Esophagus mucosa (tissue), 1 donor: ENCODE measurements at places on chromosomes 7 and 10. TPM values are rescaled to one million over a fixed set of nuclear protein-coding genes. Genes with fewer than 3 reads are reported as not detected.

- peak; percentile 18 for ATAC-seq
Observed at GRCh38 chr10:42933448-42934340, 143.2 kb upstream of the RET start.

Gene OR2A5
- not detected for total RNA-seq

DNA sequence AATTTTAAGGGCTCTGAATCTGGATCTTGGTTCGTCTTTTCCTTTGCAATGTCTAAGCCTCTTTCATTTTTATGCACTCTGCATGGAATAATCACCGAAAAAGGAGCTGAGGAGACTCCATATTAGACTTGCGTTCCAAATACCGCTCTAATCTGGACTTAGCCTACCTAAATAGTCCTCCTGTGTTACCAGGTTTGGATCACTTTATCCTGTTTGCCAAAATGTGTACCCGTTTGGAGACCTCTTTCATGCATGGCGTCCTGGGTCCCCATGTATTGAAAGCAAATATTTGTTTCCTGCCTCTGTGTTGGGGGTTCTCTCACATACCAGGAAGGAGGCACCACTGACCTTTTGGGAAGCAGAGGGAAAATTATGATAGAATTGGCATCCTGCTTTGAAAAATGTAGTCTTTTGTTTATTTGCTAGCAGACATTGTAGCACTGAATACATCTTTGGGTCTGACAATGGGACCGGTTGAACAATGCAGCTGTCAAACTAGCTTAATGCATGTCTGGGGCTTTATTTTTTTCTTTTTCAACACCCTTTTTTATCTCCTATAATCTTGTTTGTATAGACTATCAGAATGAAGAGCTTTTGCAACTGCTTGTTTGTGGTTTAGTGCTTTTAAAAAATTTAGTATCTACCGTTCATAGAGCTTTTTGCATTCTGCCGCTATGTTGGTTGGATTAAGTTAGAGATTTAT lies 11.8 kb upstream of the CELF2 start:
- no peak for ATAC-seq

- ATAC-seq: no peak
Observed at GRCh38 chr10:98795467-98795866, 348.7 kb upstream of the HPS1 start.

GRCh38 chr7:30776971-30777370 lies 5.8 kb downstream of the MINDY4 start:
- ATAC-seq: no peak

GRCh38 chr7:19248681-19249080 lies 103.5 kb upstream of the FERD3L start:
- ATAC-seq: no peak

Gene GPR26
- total RNA-seq: not detected

DNA sequence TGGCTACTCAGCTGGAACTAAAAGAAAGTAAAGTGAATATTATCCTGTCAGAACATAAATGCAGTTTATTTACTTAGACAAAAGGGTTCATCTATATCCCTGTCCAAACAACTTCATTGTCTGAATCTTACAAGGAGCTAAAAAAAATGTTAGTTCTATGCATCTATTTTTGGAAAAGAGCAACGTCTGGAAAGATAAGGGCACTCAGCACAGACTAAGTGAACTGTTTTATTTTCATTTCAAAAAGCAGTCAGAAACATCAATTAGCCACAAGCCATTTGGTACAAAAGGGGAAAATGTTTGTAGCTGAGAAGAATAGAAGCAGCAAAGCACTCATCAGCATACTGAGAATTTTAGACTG lies 245.5 kb downstream of the FOXP2 start:
- ATAC-seq: no peak

- ATAC-seq: no peak
Observed at GRCh38 chr7:12609561-12609960, 39.0 kb downstream of the SCIN start.

Gene ADCYAP1R1
- 0.12 TPM for total RNA-seq

DNA sequence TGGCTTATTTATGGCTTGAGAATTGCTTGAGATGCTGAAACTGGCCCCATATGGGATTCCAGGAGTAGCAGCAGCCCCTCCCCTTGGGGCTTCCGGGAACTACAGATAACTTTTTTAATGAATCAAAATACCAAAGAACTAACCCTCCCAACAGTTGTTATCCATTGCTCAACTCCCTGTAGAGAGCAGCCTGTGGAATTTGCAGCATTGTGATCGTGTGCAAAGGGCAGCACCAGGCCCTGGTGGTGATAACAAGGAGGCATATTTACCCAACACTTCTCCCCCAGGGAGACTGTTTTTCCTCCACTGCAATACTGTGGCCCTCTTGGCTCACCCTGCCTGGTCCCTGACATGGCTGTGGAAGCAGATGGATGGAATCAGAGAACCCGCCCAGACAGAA lies 196.2 kb downstream of the PLXNA4 start:
- ATAC-seq: no peak

DNA sequence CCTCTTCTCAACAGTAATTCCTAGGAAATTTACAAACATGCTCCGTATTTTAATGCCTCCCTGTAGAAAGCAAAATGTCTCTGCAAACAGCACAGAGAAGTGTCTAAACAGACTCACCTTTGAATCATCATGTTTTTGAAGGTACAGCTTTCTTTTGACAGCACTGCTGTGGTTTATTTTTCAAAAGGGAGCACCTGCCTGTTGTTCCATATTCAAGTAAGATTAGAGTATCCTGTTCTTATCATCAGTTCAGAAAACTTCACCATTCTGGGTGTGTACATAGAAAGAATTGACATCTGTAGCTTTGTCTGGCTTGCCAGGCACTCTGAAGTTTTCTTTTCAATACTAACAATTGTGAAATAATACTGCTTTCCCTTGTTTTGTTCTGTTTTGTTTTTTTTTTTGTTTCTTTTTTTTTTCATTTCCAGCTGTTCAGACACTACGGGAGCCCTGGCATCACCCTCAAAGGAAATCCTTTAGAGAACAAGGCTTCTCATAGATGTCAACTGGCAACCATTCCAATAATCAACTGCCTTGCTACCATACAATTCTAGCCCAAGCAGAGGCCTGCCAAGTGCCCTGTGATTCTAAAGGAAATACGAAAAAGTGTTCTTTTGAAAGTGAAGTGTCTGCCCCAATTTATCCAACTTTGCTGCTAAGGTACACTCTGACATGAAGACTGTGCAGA lies 275.9 kb downstream of the PRPF18 start:
- no peak for ATAC-seq

GRCh38 chr7:42227541-42227935 lies 9.5 kb downstream of the GLI3 start:
- ATAC-seq: no peak

- ATAC-seq: no peak
Observed at GRCh38 chr7:106693677-106694353, 32.9 kb upstream of the CCDC71L start.

DNA sequence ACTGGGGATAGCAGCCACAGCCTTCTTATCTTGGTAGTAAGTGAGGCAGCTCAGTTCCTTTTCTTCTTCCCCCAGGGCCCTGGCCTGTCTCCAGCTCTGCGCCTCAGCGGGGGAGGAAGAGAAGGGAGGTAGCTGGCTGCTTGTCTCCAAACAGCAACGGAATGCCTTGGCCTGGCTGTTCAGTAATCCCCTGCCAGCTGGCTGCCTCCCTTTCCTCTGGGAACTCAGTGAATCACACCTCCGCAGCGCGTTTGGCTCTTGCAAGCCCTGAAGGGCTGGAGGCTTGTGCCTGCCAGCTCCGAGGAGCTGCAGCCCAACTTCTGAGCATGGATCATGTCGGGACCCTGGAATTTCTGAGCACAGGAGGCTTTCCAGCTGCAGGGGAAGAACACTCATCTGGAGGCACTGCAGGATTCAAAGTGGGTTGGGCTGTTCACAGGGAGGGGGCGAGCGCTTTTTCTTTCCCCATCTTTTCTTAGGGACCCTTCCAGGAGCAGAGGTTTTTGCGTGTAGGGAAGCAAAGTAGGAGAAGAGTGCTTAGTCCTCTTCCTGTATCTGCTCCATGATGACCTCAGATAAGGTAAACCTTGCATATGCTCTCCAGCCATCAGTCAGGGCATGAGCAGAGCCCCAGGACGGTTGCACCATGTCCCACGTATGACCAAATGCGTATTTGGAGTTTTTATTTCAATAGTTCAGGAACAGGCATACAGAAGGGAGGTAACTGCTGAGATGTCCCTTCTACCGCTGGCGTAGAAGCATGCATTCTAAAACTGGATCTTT lies 253.2 kb upstream of the INHBA start:
- ATAC-seq: peak; percentile 87

Gene SLC35G1
- total RNA-seq: 1.8 TPM

Gene OR13A1
- 0.32 TPM for total RNA-seq

Gene DAGLB
- total RNA-seq: 11.2 TPM

- ATAC-seq: peak; percentile 43
Observed at GRCh38 chr7:151993977-151994676, 31.3 kb upstream of the GALNT11 start.

Gene SLC39A12
- total RNA-seq: 0.08 TPM

DNA sequence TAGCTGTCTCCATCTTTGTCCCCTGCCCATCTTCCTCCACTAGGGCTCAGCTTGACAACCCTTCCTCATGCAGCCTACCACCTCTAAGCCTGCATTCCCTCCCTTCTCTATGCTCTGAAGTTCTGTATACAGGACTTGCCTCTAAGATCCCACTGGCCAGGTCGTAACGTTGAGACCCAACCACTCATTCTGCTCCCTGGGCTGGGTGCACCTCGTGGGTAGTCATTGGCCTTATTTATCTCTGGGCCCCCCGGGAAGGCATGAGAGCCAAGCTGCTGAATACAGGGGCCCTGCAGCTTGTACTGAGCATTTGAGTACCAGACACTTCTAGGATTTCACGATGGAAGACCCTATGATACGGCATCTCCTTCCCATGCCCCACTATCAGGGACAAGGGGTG lies 31.2 kb downstream of the MYL10 start:
- no peak for ATAC-seq

Gene PEX1
- total RNA-seq: 10.6 TPM

Gene AFAP1L2
- total RNA-seq: 22.8 TPM

Gene TRIL
- 2.9 TPM for total RNA-seq

DNA sequence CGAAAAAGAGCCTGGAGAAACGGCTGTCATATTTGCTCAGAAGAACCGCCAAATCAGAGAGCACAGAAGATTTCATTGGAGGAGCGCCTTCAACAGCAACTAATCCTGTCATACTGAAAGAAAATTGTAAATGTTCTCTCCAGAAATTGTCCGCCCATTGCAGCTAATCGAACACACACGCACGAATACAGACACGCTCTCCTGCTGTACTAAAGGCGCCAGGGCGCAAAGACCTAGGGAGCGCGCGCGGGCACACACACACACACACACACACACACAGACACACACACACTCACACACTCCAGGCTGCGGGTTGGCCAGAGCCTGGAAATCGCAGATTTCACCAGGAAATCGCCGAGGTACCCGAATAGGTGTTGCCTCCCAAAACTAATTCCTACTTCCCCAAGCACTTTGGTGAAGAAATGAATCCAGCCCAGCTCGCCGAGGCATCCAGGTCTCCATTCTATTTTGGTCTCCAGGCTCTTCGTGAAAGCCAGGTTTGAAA lies at the start of gene CHRM2:
TSS of gene CHRM2 (plus strand) at position 157 of the 505 bp plus-strand sequence. CDS start 146,214 bp downstream, outside the sequence.
- no peak for ATAC-seq

GRCh38 chr10:69474742-69475432 lies 23.6 kb downstream of the TSPAN15 start:
- peak; percentile 75 for ATAC-seq

GRCh38 chr7:31692871-31693270 lies 5.9 kb downstream of the PPP1R17 start:
- no peak for ATAC-seq

GRCh38 chr7:74220229-74220628 lies 10.4 kb downstream of the LAT2 start:
- ATAC-seq: peak; percentile 9

Gene DGKB
- total RNA-seq: 0.08 TPM

- no peak for ATAC-seq
Observed at GRCh38 chr10:104297697-104298660, 29.0 kb downstream of the GSTO2 start.

Gene SOSTDC1
- total RNA-seq: 1.9 TPM

DNA sequence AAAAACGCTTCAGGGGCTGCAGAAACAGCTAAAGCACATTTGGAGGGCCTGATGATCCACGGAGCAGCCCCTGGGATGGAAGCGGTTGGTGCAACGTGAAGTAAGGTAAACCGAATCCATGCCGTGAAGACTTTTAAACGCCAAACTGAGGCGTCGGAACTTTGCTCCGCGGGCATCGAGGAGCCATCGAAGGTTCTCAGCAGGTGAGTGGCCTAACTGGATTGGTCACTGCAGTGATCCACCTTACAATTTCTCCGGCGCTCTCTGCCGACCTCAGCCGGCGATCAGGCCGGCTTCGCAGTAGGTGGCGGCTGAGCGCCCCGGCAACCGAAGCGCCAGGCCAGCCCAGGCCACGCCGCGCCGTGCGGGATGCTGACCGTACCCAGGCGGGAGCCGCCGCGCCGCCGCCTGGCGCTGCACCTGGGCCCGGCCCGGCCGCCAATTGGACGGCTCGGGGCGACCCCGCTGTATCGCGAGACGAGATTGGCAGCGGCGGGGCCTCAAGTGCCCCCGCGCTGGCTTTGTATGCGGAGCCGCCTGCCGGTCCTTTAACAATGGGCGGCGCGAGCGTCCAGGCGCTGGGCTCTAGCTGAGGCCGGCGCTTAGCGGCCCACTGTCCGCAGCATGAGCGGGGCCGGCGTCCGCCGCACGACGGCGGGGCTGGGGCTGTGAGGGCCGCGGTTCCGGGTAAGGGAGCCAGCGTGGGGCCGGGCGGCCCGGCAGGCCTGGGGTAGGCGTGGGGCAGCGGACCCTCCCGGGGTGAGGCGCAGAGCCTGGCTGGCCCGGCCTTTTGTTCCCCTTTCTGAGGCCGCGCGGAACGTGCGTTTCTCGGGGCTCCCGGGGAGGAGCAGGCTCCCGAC lies at the start of gene CCNJ:
TSS of gene CCNJ (plus strand) at position 551 of the 860 bp plus-strand sequence. CDS start 811 bp downstream, outside the sequence.
- peak; percentile 95 for ATAC-seq

DNA sequence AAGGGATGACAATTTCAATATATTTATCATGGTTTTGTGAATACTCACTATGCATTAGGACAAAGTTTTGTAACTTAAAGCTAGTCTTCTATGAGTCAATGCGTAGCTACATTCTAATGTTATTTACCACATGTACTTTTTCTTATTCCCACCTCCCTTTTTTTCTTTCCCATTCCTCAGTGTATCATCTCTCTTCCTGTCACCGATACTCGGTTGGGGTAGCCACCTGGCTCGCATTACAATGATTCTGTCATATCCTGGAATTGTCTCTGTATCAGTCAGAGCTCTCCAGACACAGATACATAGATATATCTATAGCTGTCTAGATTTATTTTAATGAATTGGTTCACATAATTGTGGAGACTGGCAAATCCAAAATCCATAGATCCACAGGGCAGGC lies 9.8 kb upstream of the RALA start:
- no peak for ATAC-seq

DNA sequence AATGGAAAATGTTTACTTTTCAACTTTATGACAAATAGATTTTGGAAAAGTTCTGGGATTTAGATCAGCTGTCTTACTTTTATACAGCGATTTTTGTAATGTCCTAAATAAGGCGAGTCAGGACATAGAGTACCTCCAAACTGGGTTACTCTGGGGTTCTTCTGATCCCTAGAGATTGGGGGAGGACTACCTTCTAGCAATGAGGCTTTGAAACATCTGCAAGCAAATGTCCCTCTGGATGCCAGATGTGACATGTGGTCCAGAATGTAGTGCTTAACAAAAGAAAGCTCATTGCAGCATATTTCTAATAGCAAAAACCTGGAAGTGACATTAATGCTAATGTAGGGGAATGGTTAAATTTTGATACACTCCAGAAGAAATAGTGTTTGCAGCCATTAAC lies 36.1 kb downstream of the ABRAXAS2 start:
- ATAC-seq: no peak

Gene SFR1
- 4.8 TPM for total RNA-seq
